CD4-positive, alpha-beta T cell treated with Interleukin-15 for 4 hours (primary cell): ENCODE measurements at places on chromosomes 4 and X.

- peak; percentile 0 for DNase-seq
Observed at GRCh38 chrX:138128027-138128671, 562.2 kb downstream of the ZIC3 start.

GRCh38 chrX:71184092-71184491, 38.9 kb upstream of the GJB1 start:
- DNase-seq: no peak

DNA sequence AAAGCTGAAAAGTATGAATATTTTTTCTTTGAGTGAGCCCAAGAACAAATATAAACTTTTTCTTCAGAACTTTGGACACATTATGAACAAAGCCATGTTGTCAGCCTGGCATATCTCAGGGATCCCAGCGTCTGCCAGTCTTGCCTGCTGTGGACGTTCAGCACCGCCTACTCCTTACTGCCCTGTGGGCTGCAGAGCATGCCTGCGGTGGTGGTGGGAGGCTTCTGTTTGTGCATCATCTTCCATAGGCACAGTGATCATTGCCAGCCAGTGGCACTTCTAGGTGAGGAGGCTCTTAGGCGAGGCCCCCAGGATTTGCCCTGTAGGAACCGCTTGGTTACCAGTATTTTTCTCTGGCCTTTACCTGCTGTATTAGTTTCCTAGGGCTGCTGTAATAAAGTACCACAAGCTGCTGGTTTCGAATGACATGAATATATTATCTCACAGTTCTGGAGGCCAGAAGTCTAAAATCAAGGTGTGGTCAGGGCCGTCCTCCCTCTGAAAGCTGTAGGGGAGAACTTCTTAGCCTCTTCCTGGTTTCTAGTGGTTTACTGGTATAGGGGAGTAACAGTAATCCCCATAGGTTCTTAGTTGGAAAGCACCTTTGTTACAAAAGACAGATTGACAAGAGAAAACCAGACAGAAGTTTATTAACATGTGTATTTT, 15.4 kb downstream of the ANXA3 start:
- no peak for DNase-seq

GRCh38 chr4:126957556-126957955, 675.2 kb upstream of the INTU start:
- no peak for DNase-seq

DNA sequence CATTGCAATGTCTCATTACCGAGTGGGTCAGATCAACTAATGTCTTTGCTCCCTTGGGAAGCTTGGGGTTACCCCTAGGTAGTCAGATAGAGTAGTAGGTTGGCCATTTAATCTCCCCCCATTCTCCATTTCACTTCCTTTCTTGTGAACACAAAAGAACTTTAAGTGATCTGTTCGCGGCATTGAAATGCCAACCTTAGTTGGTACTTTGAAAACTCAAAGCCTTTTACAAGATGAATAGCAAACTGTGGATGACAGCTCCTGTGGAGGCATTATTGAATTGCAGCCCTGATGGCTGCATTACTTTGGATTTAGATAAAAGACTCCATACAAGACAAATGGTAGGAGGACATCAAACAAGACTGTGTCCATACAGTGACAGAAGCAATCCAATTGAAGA, 469.1 kb downstream of the GBA3 start:
- DNase-seq: no peak

DNA sequence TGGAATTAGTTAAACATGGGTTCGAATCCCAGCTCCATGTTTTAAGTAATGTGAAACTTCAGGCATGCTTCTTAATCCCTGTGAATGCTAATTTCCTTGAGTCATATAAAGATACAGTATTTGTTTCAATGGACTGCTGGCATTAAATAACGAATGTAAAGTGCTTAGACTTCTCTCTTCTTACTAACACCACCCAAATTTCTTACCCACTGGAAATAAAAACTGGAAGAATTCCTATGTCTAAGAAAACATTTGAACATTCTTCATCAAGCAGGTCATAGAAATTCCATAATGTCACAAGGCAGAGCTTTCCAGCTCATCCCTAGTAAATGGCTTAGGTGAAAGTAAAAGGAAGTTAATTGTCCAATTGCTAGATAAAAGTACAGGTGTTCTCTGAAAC, 172.5 kb downstream of the ANK2 start:
- DNase-seq: no peak

GRCh38 chr4:154124539-154125255, 335.8 kb upstream of the SFRP2 start:
- no peak for DNase-seq

- DNase-seq: peak; percentile 87
Observed at GRCh38 chr4:153084980-153085630, 119.1 kb upstream of the TRIM2 start.

GRCh38 chrX:141278306-141278705, 36.0 kb upstream of the SPANXC start:
- DNase-seq: no peak

DNA sequence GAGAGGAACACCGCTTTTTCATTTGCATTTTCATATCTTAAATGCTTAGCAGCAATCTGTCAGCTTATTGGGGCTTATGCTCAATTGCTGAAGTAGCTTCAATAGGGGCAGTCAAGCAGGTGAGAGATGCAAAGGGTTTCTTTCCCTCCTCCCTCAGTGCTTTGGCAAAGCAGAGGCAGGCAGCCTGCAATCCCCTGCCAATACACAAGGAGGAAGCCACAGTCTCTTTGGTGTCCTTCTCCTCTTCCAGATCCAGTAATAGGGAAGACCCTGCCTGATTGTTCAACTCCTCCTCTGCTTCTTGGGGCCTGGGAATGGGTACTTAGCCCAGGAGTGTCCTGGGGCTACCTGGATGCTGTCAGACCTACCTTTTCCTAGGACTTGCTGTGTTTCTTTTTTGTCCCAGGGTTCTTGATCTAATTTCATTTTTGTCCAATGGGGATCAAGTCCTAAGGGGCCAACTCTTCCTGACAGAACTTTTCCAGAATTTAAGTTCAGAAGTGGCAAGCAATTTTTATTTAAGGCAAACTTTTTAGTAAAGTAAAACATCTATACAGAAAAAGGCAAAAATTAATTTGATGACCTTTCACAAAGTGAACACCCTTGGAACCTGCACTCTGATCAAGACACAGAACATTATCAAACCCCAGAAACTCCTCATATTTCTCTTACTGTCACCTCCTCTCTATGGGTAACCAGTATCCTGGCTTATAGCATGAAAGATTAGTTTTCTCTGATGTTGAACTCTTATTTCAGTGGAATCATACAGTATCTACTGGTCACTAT, 260.3 kb downstream of the PPP3CA start:
- DNase-seq: no peak

DNA sequence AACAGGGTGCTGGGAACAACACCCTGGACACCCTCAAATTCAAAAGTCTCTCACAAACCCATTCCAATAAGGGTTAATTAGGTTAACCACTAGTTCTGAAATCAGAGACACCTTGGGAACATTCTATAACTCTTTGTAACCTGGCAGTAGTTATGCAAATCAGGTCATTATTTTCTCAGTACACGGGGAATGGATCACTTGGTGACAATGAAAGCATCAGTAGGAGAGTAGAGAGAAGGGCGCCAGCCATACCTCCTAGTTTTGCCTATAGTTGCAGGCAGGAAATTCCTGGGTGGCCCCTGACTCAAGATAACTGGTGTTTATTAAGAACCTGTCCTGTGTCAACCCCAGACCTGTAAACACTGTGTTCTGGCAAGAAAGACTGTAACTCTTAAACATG, 2.5 kb downstream of the CCDC110 start:
- DNase-seq: no peak

GRCh38 chr4:107742791-107743190, 22.8 kb upstream of the PAPSS1 start:
- DNase-seq: no peak

- DNase-seq: no peak
Observed at GRCh38 chr4:56768763-56769162, 52.7 kb downstream of the SPINK2 start.

- DNase-seq: no peak
Observed at GRCh38 chrX:120001787-120002186, 58.2 kb upstream of the NKAP start.

DNA sequence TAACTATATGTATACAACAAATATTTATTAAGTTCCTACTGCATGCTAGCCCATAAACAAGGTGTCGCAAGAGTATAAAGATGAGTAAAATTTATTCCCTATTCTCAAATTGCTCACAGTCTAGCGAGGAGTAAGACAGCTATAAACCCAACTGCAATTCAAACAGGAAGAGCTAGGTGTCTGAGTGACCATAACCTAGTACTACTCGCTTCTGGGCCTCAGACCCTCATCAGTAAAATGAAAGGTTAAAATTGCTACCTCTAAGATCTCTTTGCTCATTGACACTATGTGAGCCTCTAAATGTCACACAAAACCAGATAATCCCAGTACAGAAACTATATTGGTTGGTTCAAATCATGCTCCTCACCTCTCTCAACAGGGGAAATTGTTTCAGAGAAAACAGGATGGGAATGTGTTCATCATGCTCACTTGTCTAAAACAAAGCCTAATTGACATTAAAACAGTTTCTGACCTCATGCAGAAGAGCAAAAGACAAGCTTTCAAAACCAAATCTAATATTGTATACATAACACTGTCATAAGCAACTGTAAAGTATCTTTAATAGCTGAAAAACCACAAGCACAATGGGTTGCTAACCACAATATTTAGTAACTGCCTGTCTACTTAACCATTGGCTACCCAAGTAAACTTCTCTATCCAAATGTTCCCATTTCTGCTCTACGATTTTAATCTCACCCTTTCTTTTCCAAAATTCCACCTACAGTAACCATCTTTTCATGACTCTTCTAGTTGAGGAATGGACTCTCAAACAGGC, 264.6 kb upstream of the FMR1 start:
- no peak for DNase-seq

DNA sequence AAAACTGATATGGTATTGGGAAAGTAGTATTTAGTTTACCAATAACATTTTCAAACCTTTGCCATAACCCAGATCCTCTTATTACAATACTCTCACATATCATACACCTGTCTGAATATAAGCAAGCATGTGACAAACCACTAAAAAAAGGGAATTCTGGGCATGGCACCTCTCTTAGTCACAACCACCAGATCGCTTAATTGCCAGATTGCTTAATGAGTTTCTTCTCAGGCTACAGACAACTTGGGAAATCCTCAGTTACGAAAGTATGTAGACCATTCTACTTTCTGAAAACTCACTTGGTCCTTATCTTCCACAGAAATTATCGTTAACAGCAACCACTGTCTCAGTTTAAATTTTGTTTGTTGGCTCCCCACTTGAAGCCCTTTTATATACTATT, 2.1 kb downstream of the NAF1 start:
- DNase-seq: no peak

DNA sequence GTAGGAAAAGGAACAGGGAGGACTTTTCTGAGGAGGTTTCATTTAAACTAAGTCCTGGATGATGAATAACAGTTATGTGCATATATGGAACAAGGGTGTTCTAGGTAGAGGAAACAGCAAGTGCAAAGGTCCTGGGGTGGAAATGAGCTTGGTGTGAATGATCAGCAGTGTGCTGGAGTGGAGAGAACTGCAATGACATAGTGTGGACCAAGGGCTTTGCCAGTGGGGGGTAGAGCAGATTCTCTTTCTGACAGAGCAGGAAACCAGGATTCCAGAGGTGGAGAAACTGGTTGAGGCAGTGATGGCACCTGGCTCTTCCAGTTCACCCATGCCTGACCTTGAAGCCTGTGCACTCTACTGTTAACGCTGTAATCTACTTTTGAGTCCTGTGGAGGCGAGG, 1.7 kb downstream of the PPP1R3F start:
- no peak for DNase-seq

- no peak for DNase-seq
Observed at GRCh38 chrX:45557387-45557786, 356.7 kb upstream of the DIPK2B start.

GRCh38 chrX:78653118-78653822, 5.9 kb downstream of the RTL3 start:
- DNase-seq: peak; percentile 26

- no peak for DNase-seq
Observed at GRCh38 chr4:37667197-37668100, 18.7 kb downstream of the RELL1 start.

DNA sequence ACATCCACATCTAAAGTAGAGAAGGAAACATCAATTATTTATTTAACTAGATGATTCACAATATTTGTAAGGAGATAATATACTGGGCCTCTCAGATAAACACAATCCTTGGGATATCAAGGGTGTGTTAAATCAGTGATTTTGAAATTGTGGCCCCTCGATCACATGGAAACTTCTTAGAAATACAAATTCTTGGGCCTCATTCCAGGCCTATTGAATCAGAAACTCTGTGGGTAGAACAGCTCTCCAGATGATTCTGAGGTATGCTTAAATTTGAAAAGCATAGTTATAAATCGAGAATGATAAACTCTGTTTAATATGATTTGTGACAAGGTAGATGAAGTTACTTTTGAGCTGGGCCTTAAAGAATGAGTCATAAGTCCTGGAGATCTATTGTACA, 64.3 kb upstream of the GPR174 start:
- DNase-seq: no peak

DNA sequence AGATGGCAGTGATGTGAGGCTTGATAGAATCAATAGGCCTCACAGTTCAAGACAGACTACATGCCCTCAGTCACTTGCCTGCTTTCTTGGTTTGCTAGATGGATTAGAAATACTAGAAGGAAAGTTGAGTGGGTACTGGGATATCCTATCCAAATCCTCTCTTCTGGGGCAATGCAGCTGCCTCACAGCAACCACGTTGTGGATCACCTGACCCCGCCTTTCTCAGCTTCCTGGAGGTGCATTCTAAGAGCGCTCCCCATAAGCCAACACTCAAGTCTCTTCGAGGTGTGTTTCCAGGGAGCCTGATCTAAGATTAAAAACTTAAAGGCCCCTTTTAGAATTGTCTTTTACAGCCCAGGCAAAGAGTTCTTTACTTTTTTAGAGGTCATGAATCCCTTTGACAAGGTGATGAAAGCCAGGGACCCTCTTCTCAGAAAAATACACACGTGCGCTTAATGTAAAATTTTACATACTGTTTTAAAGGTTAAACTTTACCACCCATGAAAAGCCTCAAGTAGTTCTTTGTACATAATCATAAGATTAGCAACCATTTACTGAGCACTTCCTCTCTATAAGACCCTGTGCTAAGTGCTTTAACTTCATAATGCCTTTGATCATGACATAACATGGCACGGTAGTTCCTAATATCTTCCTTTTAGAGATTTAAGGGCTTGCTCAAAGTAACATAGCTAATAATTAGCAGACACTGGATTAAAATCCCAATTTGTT, 840 bp upstream of the RPL34 start:
- DNase-seq: peak; percentile 30

GRCh38 chr4:101253121-101253520, 94.2 kb downstream of the PPP3CA start:
- DNase-seq: no peak

- DNase-seq: no peak
Observed at GRCh38 chr4:185892165-185892564, 80.2 kb upstream of the SORBS2 start.
